Fibroblast of pulmonary artery (primary cell): ENCODE measurements at places on chromosomes 5 and 9.

GRCh38 chr9:84860249-84861115 lies 191.0 kb downstream of the NTRK2 start:
- DNase-seq: no peak

- DNase-seq: no peak
Observed at GRCh38 chr5:53288511-53288910, 179.0 kb upstream of the MOCS2 start.

GRCh38 chr5:434443-435146 lies 8.4 kb upstream of the EXOC3 start:
- no peak for DNase-seq

- peak; percentile 91 for DNase-seq
Observed at GRCh38 chr5:68086857-68087256, 128.7 kb upstream of the PIK3R1 start.

DNA sequence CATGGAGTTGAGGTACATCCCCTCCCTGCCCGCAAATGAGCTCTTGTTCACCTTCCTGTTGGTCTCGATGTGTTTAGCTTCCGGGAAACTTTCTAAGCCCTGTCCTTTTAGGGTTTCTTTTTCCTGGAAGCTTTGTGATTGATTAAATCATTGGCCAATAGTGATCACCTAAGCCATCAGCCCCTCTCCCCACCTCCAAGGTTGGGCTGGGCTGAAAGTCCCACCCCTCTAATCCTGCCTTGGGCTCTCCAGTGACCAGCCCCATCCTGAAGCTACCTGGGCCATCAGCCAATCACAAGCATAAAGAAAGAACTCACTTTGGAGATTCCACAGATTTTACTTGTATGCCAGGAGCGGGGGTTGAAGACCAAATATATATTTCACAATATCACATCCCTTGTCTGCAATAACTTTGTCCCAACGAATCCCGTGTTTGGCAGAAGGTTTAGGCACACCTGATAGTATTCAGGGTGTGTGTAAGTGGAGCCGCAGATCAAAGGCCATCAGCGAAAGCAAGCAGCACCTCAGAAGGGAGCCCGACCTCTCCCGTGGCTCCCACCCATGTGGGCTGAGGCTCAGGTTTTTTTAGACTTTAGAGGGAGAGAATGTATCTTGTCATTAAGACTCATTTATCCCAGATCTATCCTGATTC lies 20.4 kb downstream of the ROPN1L start:
- DNase-seq: no peak

- DNase-seq: no peak
Observed at GRCh38 chr9:126802318-126803059, 2.4 kb upstream of the ZBTB43 start.

DNA sequence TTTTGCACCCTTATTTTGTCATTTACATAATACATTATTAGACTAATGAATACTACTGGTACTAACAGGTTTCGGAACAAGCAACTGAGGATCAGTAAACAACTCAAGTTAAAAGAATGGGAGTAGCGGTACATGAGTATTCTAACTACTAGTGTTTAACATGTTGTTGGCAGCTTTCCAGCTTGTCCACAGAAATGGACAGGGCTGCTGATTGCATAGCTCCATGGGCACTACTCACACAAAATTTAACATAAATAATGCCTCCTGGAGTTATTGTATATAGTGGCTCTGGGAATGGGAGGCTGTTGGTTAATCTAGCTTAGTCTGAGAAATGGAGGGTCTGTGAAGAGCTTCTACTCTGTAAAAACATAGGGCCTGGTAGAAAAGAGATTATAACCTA lies 6.7 kb downstream of the NCBP1 start:
- DNase-seq: peak; percentile 21

GRCh38 chr5:132488590-132488989 lies 2.0 kb downstream of the IRF1 start:
- DNase-seq: no peak

DNA sequence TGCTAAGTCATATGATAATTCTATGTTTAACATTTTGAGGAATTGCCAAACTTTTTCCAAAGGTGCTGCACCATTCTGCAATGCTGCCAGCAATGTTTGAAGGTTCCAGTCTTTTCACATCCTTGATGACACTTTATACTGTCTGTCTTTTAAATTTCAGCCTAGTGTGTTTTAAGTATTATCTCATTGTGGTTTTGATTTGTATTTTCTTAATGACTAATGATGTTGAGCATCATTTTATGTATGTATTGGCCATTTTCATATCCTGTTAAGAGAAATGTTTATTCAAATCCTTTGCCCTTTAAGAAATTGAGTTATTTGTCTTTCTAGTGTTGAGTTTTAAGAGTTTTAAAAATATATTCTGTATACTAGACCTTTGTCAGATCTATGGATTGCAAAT lies 5.0 kb upstream of the TEX48 start:
- peak; percentile 18 for DNase-seq

DNA sequence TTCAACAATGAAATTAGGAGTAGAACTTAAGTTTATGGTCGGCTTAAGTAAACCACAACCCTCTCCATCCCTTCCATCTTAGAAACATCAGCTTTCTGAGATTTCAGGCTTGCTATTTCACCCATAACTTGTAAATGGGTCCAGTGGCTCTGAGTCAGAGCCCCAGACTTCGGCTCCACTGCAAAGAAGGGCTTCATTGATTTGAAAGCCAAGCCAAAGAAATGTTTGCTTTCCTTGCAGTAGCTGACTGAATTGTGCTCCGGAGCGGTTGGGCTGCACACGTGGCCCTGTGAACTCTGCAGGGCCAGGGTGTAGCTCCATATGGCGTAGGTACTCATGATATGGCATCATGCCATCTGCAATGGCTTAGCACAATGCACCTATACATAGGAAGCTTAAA lies 57.0 kb downstream of the NREP start:
- DNase-seq: no peak

GRCh38 chr9:17116400-17116837 lies 18.4 kb upstream of the CNTLN start:
- peak; percentile 64 for DNase-seq

DNA sequence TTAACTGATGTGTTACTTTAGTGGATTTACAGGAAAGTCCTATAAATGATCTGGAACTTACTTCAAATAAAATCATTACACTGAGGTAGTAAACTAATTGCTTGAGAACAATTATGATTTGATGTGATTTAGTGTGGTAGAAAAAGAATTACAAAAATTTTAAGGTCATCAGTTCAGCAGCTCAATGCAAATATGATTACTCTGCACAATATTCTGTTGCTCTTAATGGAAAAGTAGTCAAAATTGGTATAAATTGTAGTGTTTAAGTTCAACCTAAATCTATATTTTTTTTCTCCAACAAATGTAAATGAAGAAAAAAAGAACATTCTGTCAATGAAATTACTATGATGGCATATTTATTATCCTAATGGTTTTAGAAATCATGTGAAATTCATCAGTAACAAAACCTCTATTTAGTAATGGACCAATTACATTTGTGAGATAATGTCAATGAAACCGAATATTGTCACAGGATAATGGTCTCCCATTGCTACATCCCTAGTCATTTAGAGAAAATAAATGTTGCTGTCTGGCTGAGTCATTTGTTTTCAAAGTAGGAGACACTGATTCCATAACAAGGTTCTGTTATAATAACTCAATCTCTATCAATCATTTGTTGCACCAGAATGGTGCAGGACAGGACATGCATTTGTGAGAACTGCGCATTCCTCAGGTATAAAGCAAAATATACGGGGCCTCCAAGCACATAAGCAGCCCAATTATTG lies 177.1 kb downstream of the NFIB start:
- no peak for DNase-seq

GRCh38 chr9:107034831-107035230 lies 171.9 kb downstream of the ZNF462 start:
- no peak for DNase-seq

- no peak for DNase-seq
Observed at GRCh38 chr5:126486332-126486731, 63.1 kb downstream of the GRAMD2B start.

DNA sequence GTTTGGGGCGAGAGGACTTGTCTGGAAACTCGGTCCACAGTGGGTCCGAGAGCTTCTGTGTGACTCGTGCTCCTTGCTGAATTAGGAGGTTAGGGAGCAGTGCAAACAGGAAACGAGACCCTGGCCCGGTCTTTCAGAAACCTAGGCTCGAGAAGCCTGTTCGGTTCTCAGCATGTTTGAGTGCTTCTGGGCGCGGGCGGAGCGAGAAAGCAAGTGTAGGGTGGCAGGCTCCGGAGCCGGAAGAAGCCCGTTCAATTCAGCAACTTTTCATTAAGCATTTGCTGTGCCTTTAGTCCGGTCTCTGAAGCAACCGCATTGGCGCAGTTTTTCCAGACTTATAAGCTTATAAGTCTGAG lies 547 bp downstream of the CLTA start:
- no peak for DNase-seq

GRCh38 chr9:15357050-15357653 lies 50.1 kb upstream of the TTC39B start:
- no peak for DNase-seq

- DNase-seq: no peak
Observed at GRCh38 chr9:27714388-27714787, 141.1 kb upstream of the C9orf72 start.

GRCh38 chr9:1604942-1605560 lies 410.1 kb upstream of the SMARCA2 start:
- peak; percentile 34 for DNase-seq

DNA sequence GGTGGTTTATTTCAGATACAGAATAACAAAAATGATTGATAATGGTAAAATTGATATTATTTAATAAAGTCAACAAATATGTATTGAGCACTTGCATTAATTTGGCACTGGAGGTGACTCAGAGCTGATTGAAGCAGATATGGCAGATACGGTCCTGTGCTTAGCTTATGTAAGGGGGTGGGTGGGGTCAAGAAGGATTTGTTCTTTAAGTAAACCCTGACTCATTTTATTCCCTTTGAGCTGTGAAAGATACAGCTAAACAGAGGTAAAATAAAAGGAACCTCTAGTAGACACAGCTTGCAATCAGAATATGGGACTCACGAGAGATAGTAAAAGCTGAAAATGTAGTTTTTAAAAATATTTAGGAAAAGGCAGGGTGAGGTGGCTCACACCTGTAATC lies 201.3 kb upstream of the CLINT1 start:
- no peak for DNase-seq

GRCh38 chr5:120609570-120609969 lies 145.5 kb downstream of the PRR16 start:
- DNase-seq: no peak

GRCh38 chr9:122364783-122365150 lies 6.1 kb upstream of the PTGS1 start:
- no peak for DNase-seq

DNA sequence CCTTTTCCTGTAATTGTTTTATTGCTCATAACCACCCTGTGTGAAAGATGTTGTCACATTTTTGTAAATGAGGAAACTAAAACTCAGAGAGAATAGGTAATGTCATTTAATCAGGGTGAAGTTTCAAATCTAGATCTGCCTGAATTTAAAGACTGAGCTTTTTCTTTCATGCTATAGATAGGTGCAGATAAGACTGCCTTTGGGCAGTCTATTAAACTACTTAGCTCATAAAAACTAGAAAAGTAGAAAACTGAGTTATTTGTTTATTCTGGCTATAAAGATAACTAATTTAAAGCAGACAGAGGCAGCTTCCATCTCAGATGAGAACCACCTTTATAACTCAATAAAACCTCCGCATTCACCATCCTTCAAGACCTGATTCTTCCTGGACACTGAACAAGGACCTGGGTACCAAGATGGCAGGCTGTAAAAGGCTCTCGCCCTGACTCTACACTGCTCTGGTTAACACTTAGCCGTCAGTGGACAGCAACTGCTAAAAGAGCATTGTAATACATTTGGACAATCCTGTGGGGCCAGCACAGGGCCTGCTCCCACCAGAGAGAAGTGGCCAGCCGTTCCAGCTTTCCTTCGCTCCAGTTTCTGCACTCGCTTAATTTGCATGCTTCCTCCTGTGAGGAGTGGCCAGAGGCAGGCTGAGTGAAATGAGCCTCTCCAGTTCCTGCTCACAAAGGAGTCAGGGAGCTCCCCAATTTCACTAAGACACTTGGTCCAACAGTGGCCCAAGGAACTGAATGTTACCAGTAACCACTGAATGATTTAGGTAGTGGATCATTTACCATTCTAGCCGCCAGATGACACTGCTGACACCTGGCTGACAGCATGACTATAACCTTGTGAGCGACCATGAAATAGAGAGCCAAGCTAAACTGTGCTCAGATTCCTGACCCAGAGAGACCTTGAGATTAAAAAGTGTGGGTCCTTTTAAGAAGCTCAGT lies 566.4 kb downstream of the EFNA5 start:
- peak; percentile 30 for DNase-seq

DNA sequence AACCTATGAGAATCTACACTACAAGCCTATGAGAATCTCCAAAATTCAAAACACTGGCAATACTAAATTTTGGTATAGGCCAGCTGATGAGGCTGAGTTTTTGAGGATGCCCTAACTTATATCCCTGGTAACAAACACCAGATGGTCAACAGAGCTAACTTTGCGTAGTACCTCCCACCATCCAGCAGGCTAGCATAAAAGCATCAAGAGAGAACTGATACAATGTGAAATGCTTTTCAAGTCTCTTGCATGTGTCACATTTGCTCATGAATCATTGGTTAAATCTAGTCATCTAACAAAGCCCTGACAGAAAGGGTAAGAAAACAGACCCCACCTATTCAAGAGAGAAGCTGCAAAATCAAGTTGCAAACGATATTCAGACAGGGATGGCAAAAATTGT lies 1609.7 kb upstream of the CDH9 start:
- peak; percentile 1 for DNase-seq

GRCh38 chr5:6439588-6440550 lies 8.8 kb upstream of the UBE2QL1 start:
- DNase-seq: no peak

DNA sequence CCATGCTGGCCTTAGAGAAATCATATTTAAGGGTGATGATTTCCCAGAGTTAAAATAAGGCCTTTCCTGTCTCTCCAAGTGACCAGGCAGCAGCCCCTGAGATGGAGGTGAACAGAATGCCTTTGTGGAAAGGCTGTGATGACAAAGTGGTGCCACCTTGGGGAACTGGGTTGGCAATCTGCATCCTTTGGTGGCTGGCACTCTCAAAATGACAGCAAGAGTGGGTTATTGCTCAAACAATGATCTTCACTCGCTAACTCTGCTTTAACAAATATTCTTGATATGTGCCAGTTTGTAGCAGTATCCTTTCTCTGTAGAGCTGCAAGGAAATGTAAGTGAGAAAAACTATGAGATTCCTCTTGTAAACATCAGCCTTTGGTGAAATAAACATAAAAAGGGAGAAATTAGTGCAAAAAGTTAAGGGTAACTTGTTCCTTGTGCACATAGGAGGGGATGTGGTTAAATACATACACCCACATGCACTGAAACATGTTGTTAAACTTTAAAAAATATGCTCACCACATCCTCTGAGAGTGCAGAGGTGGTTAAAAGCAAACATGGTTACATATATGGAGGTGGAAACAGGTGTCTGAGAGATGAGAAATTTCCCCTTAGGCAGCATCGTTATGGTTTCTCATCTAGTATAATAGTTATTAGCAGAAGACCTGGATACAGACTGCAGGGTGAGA lies 373.4 kb upstream of the CTNND2 start:
- no peak for DNase-seq

GRCh38 chr5:181181650-181182565 lies 23.1 kb downstream of the TRIM7 start:
- DNase-seq: peak; percentile 81

GRCh38 chr5:136046246-136046645 lies 17.5 kb downstream of the TGFBI start:
- DNase-seq: no peak

- no peak for DNase-seq
Observed at GRCh38 chr9:23258569-23258968, 567.5 kb downstream of the ELAVL2 start.
